Mesenchymal stem cell (in vitro differentiated cells and primary cell): ENCODE measurements at places on chromosomes 12 and 14.

DNA sequence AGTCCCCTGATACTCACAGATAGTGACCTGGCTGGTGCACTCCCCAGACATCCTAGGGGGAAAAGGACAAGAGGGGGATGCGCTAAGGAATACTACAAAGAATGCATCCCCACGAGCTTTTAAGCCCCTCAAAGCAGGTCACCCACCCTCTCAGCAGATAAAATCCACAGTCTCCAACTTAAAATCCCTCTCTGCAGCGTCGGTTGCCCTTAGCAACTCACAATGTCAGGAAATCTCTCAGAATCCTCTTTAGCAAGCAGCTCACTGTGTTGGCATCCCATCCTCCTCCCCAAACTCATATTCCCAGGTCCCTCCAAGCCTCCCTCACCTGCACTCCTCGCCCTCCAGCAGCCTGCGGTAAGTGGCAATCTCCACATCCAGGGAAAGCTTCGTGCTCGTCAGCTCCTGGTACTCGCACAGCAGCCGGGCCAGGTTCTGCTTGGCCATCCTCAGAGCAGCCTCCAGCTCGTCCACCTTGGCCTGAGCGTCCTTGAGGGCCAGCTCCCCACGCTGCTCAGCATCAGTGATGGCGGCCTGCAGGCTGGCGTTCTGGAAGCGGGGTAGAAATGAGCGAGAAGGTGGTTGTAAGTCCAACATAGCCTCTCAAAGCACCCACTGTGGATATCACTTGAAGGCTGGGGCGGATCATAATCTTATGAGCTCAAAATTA lies 5.5 kb upstream of the KRT79 start:
- no peak overlapping the region for H3K4me3 ChIP-seq
- peaks cover 43% of the 10 kb centered on the region for H3K27me3 ChIP-seq
- H3K36me3 ChIP-seq, result no peaks in the 10 kb centered on the region
- H3K27ac ChIP-seq, result no peak overlapping the region
- H3K4me1 ChIP-seq, result peaks cover 26% of the 10 kb centered on the region

GRCh38 chr14:90383731-90384542 lies 12.9 kb upstream of the CALM1 start:
- peak overlapping the region; percentile 74 for H3K4me3 ChIP-seq
- peak overlapping the region; percentile 93 for H3K27ac ChIP-seq

GRCh38 chr12:41919526-41920261 lies 225.0 kb downstream of the GXYLT1 start:
- DNase-seq, result no peak
- H3K36me3 ChIP-seq, result no peaks in the 10 kb centered on the region
- no peak overlapping the region for H3K27ac ChIP-seq
- H3K27me3 ChIP-seq, result no peaks in the 10 kb centered on the region
- H3K4me1 ChIP-seq, result no peaks in the 10 kb centered on the region
- H3K4me3 ChIP-seq, result no peak overlapping the region

GRCh38 chr12:47740606-47741339 lies 15.5 kb upstream of the ENDOU start:
- H3K4me1 ChIP-seq, result peaks cover 20% of the 10 kb centered on the region
- DNase-seq, result no peak
- peaks cover 17% of the 10 kb centered on the region for H3K27me3 ChIP-seq
- H3K36me3 ChIP-seq, result no peaks in the 10 kb centered on the region
- H3K4me3 ChIP-seq, result no peak overlapping the region

GRCh38 chr12:51871918-51872688 lies 15.8 kb upstream of the ANKRD33 start:
- no peak overlapping the region for H3K27ac ChIP-seq
- H3K4me1 ChIP-seq, result peaks cover 13% of the 10 kb centered on the region
- DNase-seq, result no peak
- H3K4me3 ChIP-seq, result no peak overlapping the region
- H3K36me3 ChIP-seq, result no peaks in the 10 kb centered on the region
- H3K27me3 ChIP-seq, result peaks cover 41% of the 10 kb centered on the region

GRCh38 chr12:46356655-46357437 lies 15.7 kb downstream of the SLC38A2 start:
- peaks cover 39% of the 10 kb centered on the region for H3K36me3 ChIP-seq
- no peaks in the 10 kb centered on the region for H3K27me3 ChIP-seq
- peak; percentile 72 for DNase-seq

DNA sequence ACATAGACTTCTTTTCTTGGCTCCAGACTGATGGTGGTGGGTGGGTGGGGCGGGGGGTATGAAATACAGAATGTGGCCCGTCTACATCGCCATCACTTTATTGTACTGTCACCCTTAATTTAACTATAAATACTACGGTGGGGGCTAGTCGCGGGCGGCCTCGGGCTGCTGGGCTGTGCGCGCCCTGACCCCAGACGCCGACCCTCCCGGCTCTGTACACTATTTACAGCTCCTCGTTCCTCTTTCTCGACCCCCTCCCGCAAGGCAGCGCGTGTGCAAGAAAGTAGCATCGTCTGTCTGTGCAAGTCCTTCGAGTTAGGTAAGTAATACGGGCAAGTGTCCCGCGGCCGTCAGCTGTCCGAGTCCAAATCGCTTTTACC lies 1.8 kb downstream of the GSC start:
- H3K4me3 ChIP-seq, result peak overlapping the region; percentile 87
- H3K27ac ChIP-seq, result no peak overlapping the region
- no peak for DNase-seq

DNA sequence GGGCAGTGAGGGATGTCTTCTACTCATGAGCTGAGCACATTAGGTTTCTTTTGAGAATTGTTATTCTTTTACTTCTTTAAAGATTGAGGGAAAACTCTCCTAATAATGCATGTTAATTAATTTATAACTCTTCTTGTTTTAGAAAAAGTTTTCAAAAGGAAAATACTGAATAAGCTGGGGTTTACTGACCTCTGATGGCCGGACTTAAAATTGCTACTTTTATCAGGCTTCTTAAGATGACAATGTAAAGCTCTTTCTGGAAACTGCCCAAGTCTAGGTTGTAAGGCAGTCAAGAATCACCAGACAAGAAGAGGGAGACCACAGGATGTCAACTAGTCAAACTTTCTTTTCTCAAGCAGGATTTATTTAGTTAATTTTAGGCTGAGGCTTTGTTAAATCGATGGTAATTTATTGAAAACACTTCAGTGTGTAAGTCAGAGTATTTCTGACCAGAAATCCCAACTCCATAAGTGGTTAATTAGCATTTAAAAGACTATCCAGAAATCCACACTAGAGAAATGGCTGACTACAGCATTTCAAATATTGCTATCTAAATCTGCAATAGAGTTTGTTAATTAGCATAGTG lies 82.1 kb downstream of the AVPR1A start:
- peaks cover 8% of the 10 kb centered on the region for H3K27me3 ChIP-seq
- no peak overlapping the region for H3K27ac ChIP-seq
- no peak overlapping the region for H3K4me3 ChIP-seq
- H3K36me3 ChIP-seq, result no peaks in the 10 kb centered on the region

GRCh38 chr12:98696036-98696646 lies 51.1 kb downstream of the APAF1 start:
- peaks cover 6% of the 10 kb centered on the region for H3K36me3 ChIP-seq
- H3K27ac ChIP-seq, result no peak overlapping the region
- peak; percentile 6 for DNase-seq

GRCh38 chr14:72387726-72388125 lies 455.5 kb downstream of the RGS6 start:
- H3K27ac ChIP-seq, result no peak overlapping the region
- no peaks in the 10 kb centered on the region for H3K36me3 ChIP-seq
- no peak for DNase-seq
- H3K4me3 ChIP-seq, result no peak overlapping the region

DNA sequence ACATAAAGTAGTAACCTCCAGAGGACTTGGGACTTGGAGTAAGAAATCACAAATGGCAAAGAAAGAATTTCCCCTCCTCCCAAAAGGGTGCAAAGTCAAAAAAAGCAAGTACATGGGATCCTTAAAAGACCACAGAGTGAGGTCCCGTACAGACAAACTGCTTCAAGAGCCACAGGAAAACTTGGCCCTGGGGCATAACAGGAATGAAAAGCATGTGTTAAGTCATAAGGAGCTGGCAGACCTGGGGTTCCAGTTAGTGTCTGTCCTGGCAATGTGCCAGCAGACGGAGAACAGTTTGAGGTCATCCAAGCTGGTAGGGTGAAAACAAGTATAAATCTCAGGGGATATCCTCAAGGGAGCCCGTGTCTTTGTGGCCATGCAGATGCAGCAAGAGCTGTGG lies 73.2 kb downstream of the HSD17B6 start:
- no peaks in the 10 kb centered on the region for H3K27me3 ChIP-seq
- peaks cover 18% of the 10 kb centered on the region for H3K4me1 ChIP-seq

GRCh38 chr14:79284621-79285020 lies 926.7 kb downstream of the DIO2 start:
- DNase-seq, result no peak
- no peaks in the 10 kb centered on the region for H3K36me3 ChIP-seq
- H3K4me3 ChIP-seq, result no peak overlapping the region
- H3K27me3 ChIP-seq, result peaks cover 33% of the 10 kb centered on the region
- H3K4me1 ChIP-seq, result peaks cover 6% of the 10 kb centered on the region
- no peak overlapping the region for H3K27ac ChIP-seq

- H3K4me1 ChIP-seq, result no peaks in the 10 kb centered on the region
- no peak overlapping the region for H3K4me3 ChIP-seq
- no peak overlapping the region for H3K27ac ChIP-seq
- no peak for DNase-seq
These were observed 155.5 kb upstream of the NTF3 start for GRCh38 chr12:5276327-5276880.

DNA sequence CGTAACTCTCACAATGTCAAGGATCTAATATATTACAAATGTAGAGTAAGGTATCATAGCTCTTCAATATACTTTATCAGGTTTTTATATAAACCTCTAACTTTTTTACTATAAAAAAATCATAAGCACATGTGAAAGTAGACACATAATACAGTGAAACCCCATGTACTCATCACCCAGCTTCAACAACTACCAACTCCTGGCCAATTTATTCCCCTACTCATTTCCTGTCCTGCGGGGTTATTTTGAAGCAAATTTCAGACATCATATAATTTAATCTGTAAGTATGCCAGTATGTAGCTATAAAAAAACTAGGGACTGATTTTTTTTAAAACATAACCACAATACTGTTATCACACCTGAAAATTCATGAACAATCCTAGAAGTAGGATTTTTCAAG lies 47.7 kb downstream of the NOPCHAP1 start:
- H3K4me1 ChIP-seq, result no peaks in the 10 kb centered on the region
- no peaks in the 10 kb centered on the region for H3K27me3 ChIP-seq
- H3K36me3 ChIP-seq, result peaks cover 71% of the 10 kb centered on the region
- DNase-seq, result no peak

DNA sequence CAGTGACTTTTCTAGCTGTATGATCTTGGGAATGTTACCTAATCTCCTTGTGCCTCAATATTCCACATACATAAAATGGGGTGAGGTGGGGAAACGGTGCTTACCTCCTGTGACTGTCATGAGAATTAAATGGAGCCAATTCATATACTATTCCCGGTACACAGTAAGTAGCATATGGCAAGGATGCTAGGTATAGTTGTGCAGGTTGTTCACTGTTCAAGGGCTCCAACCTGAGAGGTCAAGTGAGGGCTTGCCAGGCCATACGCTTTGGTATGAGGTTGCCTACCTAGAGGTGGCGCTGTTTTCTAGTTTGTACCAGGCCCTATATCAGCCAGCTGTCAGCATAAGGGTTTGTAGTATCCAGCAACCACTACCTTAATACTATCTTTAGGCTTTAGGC lies 3.6 kb upstream of the BATF start:
- no peak overlapping the region for H3K4me3 ChIP-seq
- no peaks in the 10 kb centered on the region for H3K4me1 ChIP-seq

GRCh38 chr12:4197922-4198763 lies 75.4 kb upstream of the CCND2 start:
- no peaks in the 10 kb centered on the region for H3K36me3 ChIP-seq
- H3K27ac ChIP-seq, result no peak overlapping the region
- H3K4me1 ChIP-seq, result no peaks in the 10 kb centered on the region
- DNase-seq, result no peak

- no peaks in the 10 kb centered on the region for H3K36me3 ChIP-seq
- no peak overlapping the region for H3K27ac ChIP-seq
- H3K27me3 ChIP-seq, result peaks cover 66% of the 10 kb centered on the region
- H3K4me3 ChIP-seq, result no peak overlapping the region
- H3K4me1 ChIP-seq, result peaks cover 42% of the 10 kb centered on the region
These were observed 174.8 kb upstream of the RTL1 start for GRCh38 chr14:101078170-101078891.

- H3K4me1 ChIP-seq, result peaks cover 8% of the 10 kb centered on the region
- peaks cover 93% of the 10 kb centered on the region for H3K27me3 ChIP-seq
- DNase-seq, result no peak
- no peak overlapping the region for H3K4me3 ChIP-seq
- no peaks in the 10 kb centered on the region for H3K36me3 ChIP-seq
- no peak overlapping the region for H3K27ac ChIP-seq
These were observed 9.8 kb downstream of the NKX2-1 start for GRCh38 chr14:36510078-36510799.

- H3K4me1 ChIP-seq, result peaks cover 24% of the 10 kb centered on the region
- no peaks in the 10 kb centered on the region for H3K27me3 ChIP-seq
- peak overlapping the region; percentile 65 for H3K27ac ChIP-seq
These were observed 54.3 kb downstream of the HMGA2 start for GRCh38 chr12:65878540-65878939.

GRCh38 chr14:99572173-99572999 lies 31.6 kb downstream of the CCDC85C start:
- peaks cover 80% of the 10 kb centered on the region for H3K4me1 ChIP-seq
- no peak overlapping the region for H3K27ac ChIP-seq
- no peaks in the 10 kb centered on the region for H3K36me3 ChIP-seq
- DNase-seq, result no peak
- peaks cover 45% of the 10 kb centered on the region for H3K27me3 ChIP-seq
- H3K4me3 ChIP-seq, result no peak overlapping the region

DNA sequence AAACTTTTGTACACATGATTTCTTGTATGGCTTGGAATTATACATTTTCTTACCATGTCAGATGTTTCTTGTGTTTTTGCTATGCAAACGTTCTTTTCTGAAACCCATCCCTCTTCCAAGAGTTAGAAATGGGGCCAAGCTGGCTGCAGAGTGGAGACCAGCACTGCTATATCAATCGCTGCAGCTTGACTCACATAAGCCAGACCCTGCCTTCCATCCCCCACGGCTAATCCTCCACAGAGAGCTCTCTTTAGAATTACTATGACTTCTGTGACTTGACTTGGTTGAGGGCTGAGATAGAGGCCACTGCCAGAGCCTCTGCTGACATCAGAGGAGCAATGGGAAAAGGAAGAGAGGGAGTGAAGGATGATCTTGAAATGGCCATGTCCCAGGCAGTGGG lies 147.9 kb downstream of the DACT1 start:
- DNase-seq, result no peak
- no peaks in the 10 kb centered on the region for H3K36me3 ChIP-seq
- no peak overlapping the region for H3K4me3 ChIP-seq
- H3K27ac ChIP-seq, result no peak overlapping the region
- no peaks in the 10 kb centered on the region for H3K4me1 ChIP-seq

DNA sequence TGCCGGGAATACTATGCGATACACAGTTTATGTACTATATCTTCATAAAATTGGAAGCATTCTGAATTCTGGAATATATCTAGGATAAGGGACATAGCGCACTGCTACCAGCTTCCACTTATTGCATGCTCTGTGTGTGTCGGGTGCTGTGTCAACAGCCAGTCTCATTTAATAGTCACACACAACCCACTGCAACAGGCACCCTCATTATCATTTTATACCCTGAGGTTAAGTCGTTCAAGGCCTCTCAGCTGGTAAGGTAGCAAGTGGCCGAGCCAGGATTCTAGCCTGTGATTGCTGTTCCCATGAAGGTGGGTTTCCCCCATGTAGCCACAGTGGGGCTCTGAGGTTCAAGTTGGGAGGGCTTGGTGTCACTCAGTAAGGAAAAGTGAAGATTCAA lies 7.0 kb downstream of the PPP1R1A start:
- peaks cover 1% of the 10 kb centered on the region for H3K4me1 ChIP-seq
- no peaks in the 10 kb centered on the region for H3K36me3 ChIP-seq
- H3K27ac ChIP-seq, result no peak overlapping the region
